ENCODE measurements at places on chromosomes 12 and 14. TPM values are rescaled to one million over a fixed set of nuclear protein-coding genes. Genes with fewer than 3 reads are reported as not detected.
A peak's percentile ranks its signal among the peaks of the same experiment; 100 is the strongest.

OAS3 gene
- not detected for total RNA-seq

SIVA1 gene
- 231 TPM for total RNA-seq

DNA sequence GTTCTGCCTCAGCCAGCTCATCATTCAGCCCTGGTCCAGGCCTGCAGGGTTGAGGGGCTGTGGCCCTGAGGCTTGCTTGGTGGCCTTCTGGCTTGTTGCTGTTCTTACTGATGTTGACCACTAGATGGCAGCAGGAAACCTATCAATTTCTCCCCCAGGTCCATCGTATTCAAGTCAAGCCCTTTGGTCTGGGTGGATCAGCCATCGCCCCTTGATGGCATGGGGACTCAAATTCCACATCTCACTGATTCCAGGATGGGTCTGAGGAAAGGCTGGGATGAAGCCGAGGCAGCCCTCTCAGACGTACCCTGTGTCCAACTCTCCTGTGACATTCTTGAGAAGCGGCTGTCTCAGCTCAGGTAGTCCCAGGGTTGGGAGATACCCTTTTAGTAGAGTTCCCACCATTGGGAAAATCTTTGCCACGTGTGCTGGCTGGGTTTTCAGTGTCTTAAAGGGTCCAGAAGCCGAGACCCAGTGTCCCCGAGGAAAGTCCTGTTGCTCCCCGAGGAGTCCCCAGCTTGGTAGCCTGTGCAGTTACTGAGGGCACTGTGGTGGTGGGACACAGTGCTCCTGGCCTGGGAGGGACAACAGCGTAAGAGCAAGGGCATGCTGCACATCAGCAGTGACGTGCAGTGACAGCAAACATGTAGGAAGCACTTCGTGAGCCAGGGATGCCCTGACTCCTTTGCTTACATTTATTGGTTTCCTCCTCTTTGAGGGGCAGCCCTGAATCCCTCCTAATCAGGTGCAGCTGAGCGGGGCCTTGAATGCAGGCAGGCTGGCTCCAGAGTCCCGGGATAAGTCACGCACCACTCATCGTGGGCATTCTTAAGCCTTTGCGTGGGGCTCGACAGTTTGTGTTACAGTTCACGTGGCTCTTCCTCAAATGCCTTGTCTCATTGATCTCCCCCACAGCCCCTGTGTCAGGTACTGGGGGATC, 58.6 kb downstream of the TSPAN9 start:
- H3K4me3 ChIP-seq = no peak overlapping the region
- H3K4me1 ChIP-seq = peaks cover 30% of the 10 kb centered on the region
- no peaks in the 10 kb centered on the region for H3K36me3 ChIP-seq
- peak; percentile 84 for DNase-seq
- no peaks in the 10 kb centered on the region for H3K27me3 ChIP-seq

- DNase-seq = no peak
- H3K36me3 ChIP-seq = no peaks in the 10 kb centered on the region
- no peaks in the 10 kb centered on the region for H3K27me3 ChIP-seq
- peaks cover 17% of the 10 kb centered on the region for H3K4me1 ChIP-seq
- H3K4me3 ChIP-seq = no peak overlapping the region
- no peak overlapping the region for H3K27ac ChIP-seq
Observed at GRCh38 chr12:19012965-19013364, 116.6 kb upstream of the PLEKHA5 start.

ACOT6 gene
- not detected for total RNA-seq

GRCh38 chr12:50923361-50924130, 28.8 kb upstream of the HIGD1C start:
- no peak for DNase-seq
- no peaks in the 10 kb centered on the region for H3K36me3 ChIP-seq
- no peaks in the 10 kb centered on the region for H3K27me3 ChIP-seq
- H3K4me1 ChIP-seq = peaks cover 50% of the 10 kb centered on the region
- peak overlapping the region; percentile 4 for H3K4me3 ChIP-seq

VASH1 gene
- 10.3 TPM for total RNA-seq

GRCh38 chr14:69648480-69649451, 37.4 kb downstream of the SUSD6 start:
- H3K4me1 ChIP-seq = peaks cover 21% of the 10 kb centered on the region
- H3K27me3 ChIP-seq = no peaks in the 10 kb centered on the region
- no peak for DNase-seq

- no peaks in the 10 kb centered on the region for H3K27me3 ChIP-seq
- no peaks in the 10 kb centered on the region for H3K36me3 ChIP-seq
- no peaks in the 10 kb centered on the region for H3K4me1 ChIP-seq
- DNase-seq = peak; percentile 30
Observed at GRCh38 chr12:12979731-12980259, 20.3 kb downstream of the HEBP1 start.

DNA sequence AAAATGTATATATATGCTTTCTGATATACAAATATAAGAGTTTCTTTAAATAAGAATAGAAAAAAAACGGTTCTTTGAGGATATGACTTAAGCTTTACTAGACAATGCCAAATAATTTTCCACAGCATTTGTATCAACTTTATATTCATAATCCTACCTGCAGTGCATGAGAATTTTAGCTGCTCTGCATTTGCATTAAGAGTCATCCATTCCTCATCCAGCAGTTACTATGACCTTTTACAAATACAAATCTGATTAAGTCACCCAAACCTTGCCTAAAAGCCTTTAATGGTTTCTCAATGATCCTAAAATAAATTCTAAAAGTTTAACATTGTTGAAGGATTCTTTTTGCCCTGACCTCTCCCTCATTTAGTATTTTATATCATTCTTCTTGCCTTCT, 116.5 kb downstream of the MGAT4C start:
- H3K4me3 ChIP-seq = no peak overlapping the region
- no peaks in the 10 kb centered on the region for H3K27me3 ChIP-seq

DNA sequence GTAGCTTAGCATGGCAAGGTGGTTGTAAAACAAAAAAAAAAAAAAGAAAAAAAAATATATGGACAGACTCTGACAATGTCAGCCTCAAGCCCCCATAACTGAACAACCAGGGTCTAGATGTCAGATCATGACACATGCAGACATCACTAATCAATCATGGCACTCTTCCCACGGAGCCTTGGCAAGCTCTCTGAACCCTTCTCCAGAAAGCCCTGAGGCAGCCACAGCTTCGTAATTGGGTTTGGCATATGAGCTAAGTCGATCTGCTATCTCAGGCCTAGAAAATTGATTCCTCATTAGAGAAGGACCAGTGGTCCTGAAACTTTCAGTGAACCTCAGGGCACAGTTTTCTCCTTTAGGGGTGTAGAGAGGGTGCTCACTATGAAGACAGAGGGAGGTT, 112.2 kb downstream of the GPR135 start:
- H3K4me3 ChIP-seq = no peak overlapping the region
- H3K4me1 ChIP-seq = no peaks in the 10 kb centered on the region
- no peaks in the 10 kb centered on the region for H3K27me3 ChIP-seq
- DNase-seq = no peak

PLBD1 gene
- total RNA-seq = 5.4 TPM

- H3K27me3 ChIP-seq = peaks cover 61% of the 10 kb centered on the region
- H3K36me3 ChIP-seq = no peaks in the 10 kb centered on the region
- H3K27ac ChIP-seq = no peak overlapping the region
- peaks cover 17% of the 10 kb centered on the region for H3K4me1 ChIP-seq
- no peak overlapping the region for H3K4me3 ChIP-seq
Observed at GRCh38 chr12:94123127-94123526, 25.2 kb upstream of the PLXNC1 start.

KLHL33 gene
- 0.22 TPM for total RNA-seq

GLT1D1 gene
- 5.4 TPM for total RNA-seq

DNA sequence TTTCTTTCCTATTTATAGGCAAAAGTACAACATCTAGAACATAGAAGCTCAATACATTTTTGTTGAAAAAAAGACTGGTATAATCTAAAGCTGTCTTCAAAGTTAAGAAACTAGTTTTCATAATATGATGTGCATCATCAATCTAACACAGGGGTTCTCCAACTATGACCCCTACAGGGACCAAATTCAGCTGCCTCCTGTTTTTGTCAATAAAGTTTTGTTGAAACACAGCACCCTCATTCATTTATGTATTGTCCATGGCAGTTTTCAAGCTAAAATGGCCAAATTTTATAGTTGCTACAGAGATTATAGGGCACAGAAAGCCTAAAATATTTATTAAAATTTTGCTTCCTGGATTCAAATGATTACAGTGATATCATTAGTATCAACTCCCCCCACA, 452.9 kb downstream of the CCER1 start:
- no peak overlapping the region for H3K27ac ChIP-seq
- H3K4me1 ChIP-seq = no peaks in the 10 kb centered on the region
- H3K36me3 ChIP-seq = no peaks in the 10 kb centered on the region
- no peak overlapping the region for H3K4me3 ChIP-seq
- H3K27me3 ChIP-seq = no peaks in the 10 kb centered on the region
- no peak for DNase-seq

DNA sequence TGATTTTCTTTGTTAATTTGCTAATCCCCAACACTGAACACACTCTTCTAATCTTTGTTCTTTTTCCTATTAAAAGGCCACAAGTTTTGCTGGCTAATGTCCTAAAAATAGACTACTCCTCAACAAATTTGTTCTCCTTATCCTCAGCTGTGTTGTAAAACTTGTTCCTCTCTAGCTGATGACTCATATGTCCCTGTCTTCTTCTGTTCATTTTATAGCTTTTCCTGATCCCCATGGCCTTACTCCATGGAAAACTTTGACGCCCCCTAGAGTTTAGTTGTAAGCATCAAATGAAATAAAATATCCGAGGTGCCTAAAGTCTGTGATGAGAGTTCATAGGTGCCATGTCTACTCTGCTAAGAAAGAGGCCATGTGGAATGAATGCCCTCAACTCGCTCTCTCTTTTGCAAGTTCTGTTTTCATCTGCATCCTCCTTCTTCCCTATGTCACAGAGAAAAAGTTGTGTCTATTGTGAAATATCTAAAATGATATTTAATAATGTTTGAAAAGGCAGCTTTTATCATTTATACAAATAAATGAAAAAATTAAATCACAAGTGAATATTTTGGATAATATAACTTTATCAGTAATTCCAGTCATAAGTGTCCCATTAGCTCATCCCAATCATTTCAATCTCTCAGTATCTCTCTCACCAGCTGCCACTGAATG, 237.9 kb downstream of the IPO8 start:
- H3K27ac ChIP-seq = no peak overlapping the region
- H3K27me3 ChIP-seq = no peaks in the 10 kb centered on the region
- no peak overlapping the region for H3K4me3 ChIP-seq
- no peaks in the 10 kb centered on the region for H3K36me3 ChIP-seq

- peaks cover 37% of the 10 kb centered on the region for H3K4me1 ChIP-seq
- H3K4me3 ChIP-seq = no peak overlapping the region
- no peaks in the 10 kb centered on the region for H3K27me3 ChIP-seq
- H3K27ac ChIP-seq = no peak overlapping the region
Observed at GRCh38 chr12:104626069-104626837, 169.5 kb downstream of the CHST11 start.

TCL1B gene
- total RNA-seq = not detected

GRCh38 chr14:51458563-51458955, 193.2 kb upstream of the FRMD6 start:
- H3K4me1 ChIP-seq = no peaks in the 10 kb centered on the region
- H3K36me3 ChIP-seq = no peaks in the 10 kb centered on the region
- H3K4me3 ChIP-seq = no peak overlapping the region
- H3K27ac ChIP-seq = no peak overlapping the region

DNA sequence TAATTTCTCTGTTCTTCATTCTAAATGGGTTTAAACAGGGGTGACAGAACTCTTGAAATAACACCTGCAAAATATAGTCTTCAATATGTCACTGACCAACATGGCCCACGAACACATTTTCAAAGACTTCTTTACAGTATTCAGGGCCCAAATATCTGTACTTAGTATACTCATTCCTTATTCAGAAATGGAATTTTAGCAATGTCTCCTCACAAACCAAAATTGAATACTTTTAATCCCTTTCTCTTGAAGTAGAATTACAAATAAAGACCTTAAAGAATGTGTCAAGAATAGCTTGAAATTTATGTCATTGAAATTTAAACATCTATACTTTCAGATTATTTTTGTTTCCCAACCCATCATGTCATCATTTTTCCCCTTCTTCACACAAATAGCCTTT, 263.1 kb downstream of the LRIG3 start:
- no peaks in the 10 kb centered on the region for H3K4me1 ChIP-seq
- H3K4me3 ChIP-seq = no peak overlapping the region
- no peaks in the 10 kb centered on the region for H3K36me3 ChIP-seq
- H3K27me3 ChIP-seq = no peaks in the 10 kb centered on the region
- DNase-seq = no peak

ENDOU gene
- not detected for total RNA-seq

DNA sequence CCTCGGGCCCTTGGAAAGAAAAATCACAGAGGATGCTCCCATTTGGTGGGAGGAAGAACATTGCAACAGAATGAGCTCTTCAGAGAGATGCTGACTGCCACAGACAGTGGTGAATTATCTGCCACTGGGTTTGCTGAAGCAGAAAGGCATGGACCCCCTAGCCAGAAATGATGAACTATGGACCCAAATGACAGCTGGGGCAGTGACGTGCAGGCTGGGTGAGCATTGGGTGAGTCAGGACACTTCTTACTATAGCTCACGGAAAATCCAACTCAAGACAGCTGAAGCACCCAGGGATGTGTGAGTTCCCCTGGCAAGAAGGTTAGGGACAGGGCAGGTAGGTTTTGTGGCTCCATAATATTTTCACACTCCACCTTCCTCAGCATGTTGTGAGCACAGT, 993.2 kb downstream of the BCL11B start:
- H3K27me3 ChIP-seq = no peaks in the 10 kb centered on the region
- no peaks in the 10 kb centered on the region for H3K36me3 ChIP-seq
- DNase-seq = no peak
- no peak overlapping the region for H3K4me3 ChIP-seq

CLEC4E gene
- total RNA-seq = not detected

TDRD9 gene
- total RNA-seq = not detected

SELPLG gene
- total RNA-seq = not detected

- H3K4me1 ChIP-seq = peaks cover 27% of the 10 kb centered on the region
- no peaks in the 10 kb centered on the region for H3K27me3 ChIP-seq
- peaks cover 57% of the 10 kb centered on the region for H3K36me3 ChIP-seq
- DNase-seq = no peak
- no peak overlapping the region for H3K27ac ChIP-seq
Observed at GRCh38 chr12:58883576-58884334, 36.5 kb downstream of the LRIG3 start.
